ENCODE measurements at places on chromosomes 12 and 14.
A peak's percentile ranks its signal among the peaks of the same experiment; 100 is the strongest.

DNA sequence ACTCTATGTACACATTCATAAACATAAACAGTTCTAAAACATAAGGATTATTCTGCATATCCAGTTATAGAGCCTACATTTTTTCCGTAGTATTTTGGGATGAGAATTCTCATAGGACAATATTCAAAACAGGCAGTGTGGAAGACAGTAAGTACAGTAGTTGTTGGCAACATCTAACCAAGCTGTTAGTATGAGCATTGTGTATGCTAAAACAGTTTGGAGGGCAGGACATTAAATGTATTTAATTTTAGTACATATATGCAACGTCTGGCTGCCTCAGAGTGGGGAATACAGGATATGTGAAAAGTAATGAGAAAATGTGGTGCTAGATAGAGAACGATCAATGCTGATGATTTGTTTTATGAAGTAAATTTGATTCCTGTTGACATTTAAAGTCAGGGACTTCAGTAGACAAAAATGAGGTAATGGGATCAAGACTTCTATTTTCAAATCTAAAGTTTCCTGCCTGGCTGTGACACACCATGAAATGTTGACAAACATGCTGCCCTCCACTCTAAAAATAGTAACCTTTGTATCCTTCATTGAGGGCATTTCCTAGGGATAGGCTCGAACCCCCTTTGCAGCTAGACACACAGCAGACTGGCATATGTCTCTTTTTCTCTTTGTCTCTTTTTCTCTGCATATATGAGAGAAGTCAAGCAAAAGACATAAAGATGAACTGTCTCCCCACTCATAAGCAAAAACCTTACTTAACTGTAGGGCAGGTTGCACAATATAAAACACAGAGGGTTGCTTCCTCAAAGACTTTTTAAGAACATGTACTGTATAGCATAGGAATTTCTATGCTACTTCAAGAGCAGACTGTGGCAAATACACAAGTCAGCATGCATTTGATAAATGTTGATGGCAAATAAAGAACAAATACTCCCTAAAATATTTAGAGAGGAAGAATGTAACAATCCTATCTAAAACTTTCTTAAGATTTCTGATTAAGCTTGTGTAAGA, 75.5 kb upstream of the GTF2A1 start:
- DNase-seq: no peak

DNA sequence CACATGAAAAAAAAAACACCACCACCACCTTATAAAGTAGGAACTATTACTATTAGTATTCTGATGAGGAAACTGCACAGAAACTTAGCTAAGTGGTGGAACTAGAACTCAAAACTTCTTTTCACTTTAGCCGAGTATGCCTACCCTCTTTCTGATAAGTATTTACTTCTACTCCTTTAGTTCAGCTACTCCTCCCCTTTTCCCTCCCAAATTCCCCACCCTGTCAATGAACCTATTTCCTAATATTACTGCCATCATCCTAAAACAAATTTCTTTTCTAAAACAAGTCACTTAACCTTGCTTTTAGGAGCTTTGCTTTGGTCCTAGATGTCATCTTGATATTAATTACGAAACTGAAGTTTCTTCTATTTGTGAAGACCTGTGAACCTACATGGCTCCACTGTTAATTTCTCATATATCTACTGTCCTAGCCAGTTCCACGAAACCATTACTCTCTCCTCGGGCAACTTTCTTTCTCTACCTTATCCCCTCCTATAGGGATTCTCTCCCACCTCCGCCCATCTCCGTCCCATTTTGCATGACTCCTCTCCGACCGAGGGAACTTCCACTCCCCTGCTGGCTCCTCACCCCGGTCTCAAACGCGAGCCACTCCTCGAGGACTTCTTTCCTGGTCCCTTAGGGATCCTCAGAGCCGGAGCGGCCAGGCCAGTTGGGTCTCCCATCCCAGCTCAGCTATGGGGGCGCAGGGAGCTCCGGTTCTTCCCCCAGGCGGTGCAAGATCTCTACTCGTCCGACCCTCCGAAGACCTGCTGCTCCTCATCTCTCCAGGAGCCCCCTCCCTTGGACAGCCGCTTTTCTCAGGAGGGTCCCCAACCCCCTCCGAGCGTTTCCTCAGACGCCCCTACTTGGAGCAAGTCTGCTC, 1.1 kb downstream of the NUMB start:
- peak; percentile 20 for DNase-seq

DNA sequence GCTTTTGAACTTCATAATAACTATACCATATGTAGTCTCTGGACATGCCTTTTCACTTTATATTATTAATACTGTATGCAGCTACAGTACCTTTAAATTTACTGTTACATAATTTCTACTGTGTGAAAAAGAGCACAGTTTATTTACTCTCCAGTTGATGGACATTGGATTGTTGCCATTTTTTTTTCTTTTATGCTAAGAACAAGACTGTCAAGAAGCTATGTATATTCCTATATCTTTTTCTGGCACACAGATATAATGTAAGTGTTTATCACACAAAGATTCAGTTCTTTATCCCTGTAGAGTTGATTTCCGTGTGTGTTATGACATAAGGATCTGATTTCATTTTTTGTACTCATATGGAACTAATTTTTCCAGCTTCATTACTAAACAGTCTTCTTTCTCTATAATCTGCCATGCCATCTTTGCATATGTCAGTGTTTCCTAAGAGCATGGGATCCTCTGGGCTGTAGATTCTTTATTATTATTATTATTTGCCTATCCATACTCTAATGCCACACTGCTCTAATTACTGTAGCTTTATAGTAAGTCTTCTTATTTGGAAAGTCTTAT, 593.0 kb upstream of the ATP2B1 start:
- DNase-seq: no peak

- DNase-seq: no peak
Measured at GRCh38 chr12:14403711-14404196, 38.3 kb downstream of the ATF7IP start.

DNA sequence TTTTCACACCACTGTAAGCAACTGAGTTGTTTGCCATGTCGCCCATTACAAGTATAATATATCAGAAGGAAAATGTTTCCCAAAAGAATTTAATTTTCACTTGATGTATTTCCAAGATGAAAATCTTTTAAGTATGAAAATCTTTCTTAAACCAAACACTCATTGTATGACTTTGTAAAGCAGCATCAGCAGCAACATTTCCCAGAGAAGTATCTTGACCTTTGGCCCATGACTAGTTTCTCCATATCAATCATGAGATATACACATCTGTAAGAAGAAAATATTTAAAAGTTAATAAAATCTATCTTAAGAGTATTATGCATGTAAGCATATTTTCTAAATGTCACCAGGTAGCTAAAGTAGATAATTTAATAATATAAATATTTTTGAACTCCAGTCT, 52.8 kb downstream of the ATP2B1 start:
- no peak for DNase-seq

DNA sequence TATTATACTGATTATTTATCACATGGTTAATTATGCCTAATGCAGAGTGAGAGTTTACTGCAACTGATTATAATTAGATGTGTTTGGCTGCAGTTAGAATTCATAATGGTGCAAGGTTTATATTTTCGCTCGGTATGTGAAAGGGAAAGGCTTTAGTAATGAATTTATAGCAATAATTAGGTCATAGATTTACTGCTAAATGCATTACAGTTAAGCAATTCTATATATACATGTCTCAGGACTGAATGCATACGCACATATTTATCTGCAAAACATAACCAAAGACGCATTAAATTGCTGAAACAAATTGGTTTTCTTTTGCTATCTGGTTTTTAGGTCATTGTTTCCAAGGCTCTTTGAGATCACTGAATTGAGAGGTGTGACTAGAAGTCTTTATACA, 428.1 kb upstream of the PDE3A start:
- no peak for DNase-seq

DNA sequence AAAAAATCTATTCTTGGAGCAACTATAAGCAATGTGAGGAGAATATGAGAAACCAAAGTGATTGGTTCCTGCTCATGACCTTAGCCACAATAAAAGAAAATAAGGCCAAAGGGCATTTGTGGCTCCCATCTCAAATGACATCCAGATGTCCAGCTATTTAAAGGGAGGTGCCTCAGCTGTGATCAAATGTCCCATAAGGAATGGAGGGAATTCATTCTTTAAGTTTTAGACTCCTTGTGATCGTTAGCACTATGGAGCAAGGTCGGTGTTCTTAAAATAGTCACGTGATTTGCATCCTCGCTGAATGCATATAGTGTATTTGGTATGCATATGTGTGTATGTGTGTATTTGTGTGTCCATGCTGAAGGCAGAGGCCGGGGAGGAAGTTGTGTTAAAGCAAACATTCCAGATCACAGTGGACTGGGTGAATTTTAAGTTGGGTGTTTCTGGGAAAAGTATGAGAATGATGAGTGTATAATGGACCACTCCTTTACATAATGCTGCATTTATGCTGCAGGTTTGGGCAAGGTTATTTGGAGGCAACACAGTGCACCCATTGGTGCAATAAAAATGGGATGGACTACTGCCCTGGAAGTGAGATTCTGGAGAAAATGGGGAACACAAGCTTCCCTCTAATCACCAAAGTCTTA, 5.6 kb upstream of the E2F7 start:
- no peak for DNase-seq

DNA sequence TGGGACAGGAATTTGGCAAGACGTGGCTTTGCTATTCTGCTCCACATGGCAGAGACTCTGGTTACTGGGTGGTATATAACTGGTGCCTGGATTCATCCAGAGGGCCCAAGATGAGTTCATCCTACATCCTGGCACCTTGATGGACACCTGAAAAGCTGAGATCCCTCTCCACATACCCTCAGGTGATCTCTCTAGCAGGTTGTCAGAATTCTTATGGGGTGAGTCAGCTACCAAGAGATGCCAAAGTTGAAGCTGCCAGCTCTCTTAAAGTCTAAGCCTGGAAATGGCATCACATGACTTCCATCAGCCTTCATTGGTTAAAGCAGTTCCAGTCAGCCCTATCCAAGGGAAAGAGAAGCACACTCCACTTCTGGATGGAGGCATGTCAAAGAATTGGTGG, 300.7 kb upstream of the SEL1L start:
- no peak for DNase-seq

DNA sequence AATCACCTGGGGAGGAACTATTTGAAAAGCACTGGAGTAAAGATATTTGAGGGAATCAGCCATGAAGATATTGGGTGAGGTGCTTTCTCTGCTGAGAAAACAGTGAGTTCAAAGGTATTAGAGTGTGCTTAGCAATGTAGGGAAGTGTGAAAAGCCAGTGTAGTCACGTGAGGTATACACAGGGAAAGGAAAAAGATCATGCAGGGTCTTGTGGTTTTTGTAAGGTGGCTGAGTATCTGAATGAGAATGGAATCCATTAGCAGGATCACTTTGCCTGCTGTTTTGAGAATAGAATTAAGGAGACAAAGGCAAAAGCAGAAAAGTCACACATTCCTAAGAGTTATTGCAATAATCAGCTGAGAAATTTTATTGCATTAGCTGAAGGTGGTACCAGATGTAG, 193.0 kb downstream of the PIK3C2G start:
- DNase-seq: no peak

DNA sequence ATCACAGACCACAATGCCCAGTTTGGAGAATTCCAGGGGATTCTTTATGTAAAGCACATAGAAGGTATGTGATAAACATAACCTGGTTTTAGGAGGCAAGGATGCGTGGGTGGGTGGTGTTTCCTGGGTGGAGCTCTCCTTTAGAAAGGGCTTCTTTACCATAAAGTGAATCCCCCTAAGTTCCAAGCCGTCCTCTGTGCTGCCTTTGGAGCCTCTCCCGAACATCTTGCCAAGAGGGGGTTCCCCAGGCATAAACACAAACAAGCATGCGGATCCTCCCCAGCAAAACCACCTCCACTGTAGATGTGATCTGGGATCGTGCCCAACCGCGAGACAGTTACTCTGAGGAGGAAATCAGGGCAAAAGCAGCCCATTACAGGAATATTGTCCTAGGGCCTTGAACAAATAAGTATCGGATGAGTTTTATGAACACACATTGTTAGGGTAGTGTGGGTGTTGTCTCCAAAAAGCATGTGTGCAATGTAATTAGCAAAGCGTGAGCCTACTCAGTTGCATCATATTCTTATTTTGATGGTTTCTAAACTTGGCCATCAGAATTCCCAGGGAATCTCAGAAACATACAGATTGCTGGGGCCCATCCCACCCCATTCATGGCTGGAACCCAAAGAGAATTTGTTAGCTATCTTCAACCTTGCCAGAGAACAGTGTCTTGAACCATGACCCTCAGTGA, 48.8 kb upstream of the CORO1C start:
- no peak for DNase-seq

DNA sequence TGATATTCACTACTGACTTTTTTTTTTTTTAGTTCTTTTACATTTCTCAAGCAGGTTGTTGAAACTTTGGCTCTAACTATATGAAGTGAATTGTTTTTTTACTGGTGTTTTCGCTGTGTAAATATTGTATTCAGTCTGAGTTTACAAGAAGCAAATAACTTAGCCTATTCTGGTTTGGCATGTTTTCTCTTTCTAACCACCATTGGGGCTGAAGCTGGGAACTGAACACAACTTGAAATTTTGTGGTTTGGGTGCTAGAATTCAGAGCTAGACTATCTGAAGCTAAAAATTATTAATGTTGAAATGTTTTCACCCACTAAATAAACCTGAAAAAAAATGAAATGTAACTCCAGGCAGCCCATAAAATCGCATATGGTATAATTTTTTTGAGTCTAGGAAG, 37.2 kb downstream of the RAD51B start:
- no peak for DNase-seq

DNA sequence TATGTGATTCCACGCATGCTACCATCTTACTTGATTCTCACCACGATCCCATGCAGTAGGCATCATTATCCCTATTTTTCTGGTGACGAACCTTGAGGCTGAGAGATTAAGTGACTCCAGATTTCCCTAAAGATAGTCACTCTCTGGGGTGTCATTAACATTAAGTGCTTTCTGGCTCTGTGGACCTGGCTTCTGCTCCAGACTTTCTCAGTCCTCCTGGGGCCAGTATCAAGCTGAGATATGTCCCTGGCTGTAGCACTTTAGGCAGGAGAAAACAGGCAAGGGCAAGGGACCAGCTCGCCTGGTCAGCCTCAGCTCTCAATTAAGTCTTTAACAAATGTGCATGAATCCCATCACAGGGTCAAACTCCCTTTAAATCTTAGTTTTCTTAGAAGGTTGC, 38.3 kb upstream of the PRB2 start:
- no peak for DNase-seq

- DNase-seq: peak; percentile 66
Measured at GRCh38 chr12:111298582-111299436, 70.1 kb downstream of the PHETA1 start.

- no peak for DNase-seq
Measured at GRCh38 chr14:74419086-74419485, 6.9 kb downstream of the SYNDIG1L start.

- no peak for DNase-seq
Measured at GRCh38 chr14:68501614-68502052, 291.2 kb downstream of the ZFP36L1 start.

GRCh38 chr14:104973135-104973384, 5.1 kb downstream of the AHNAK2 start:
- no peak for DNase-seq

DNA sequence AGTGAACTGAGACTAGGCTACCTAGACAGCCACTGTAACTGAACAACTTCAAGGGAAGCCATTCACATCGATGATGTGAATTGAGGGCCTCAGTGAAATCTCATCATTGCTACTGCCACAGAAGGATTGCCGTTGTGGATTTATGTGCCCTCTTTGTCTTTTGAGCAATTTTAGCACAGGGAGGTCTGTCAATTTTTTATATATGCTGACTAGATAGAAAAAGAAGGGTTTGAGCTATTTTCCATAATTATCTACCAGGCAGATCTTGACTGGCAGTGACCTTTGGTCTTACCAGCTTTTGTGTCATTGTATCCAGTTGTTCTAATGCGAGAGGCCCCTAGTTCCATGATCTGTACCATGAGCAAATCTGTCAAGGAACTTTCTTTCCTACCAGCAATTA, 179.4 kb downstream of the ERC1 start:
- DNase-seq: no peak

Data from activated naive CD4-positive, alpha-beta T cell treated with anti-CD3 and anti-CD28 coated beads, Interleukin-2, amount 50 U/mL, for 72 hours (primary cell).